Sciatic nerve (tissue), 2 donors: ENCODE measurements at places on chromosomes 4 and X.

- no peak for DNase-seq
Measured at GRCh38 chr4:4862665-4863482, 3.4 kb downstream of the MSX1 start.

GRCh38 chrX:15344106-15344505 lies 8.8 kb upstream of the PIGA start:
- DNase-seq: no peak

GRCh38 chrX:100939333-100939732 lies 10.6 kb upstream of the XKRX start:
- DNase-seq: no peak

- no peak for DNase-seq
Measured at GRCh38 chr4:40180356-40180755, 16.5 kb upstream of the RHOH start.

GRCh38 chrX:103658681-103659433 lies 27.6 kb downstream of the MORF4L2 start:
- no peak for DNase-seq

GRCh38 chrX:123185721-123186120 lies 1.6 kb downstream of the GRIA3 start:
- no peak for DNase-seq

GRCh38 chr4:40233227-40233626 lies 36.4 kb downstream of the RHOH start:
- DNase-seq: no peak

GRCh38 chr4:1250527-1250812 lies 1.5 kb upstream of the CTBP1 start:
- DNase-seq: peak; percentile 50

- no peak for DNase-seq
Measured at GRCh38 chr4:99824070-99824599, 7.5 kb downstream of the DAPP1 start.

DNA sequence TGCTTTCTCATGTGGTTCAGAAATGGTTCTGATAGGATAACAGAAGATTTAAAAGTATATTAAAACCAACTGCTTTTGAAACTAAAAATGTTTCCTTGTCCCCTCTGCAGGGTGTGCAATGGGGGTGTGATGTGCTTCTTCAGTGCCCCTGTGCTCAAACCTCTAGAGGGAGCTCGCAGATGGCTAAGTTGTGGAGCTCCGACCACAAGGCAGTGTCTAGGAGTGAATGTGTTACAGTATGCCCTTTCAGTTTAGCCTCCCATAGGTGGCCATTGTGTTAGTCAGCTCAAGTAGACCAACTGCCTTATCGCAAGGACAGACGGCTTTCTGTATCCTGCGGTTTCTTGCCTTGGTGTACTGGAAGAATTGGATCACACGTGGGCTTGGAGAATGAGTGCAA lies 130.5 kb downstream of the TENT5D start:
- no peak for DNase-seq

GRCh38 chrX:53256446-53257041 lies 24.8 kb downstream of the IQSEC2 start:
- DNase-seq: no peak

- DNase-seq: no peak
Measured at GRCh38 chr4:98162696-98163095, 19.4 kb upstream of the STPG2 start.

GRCh38 chr4:94933799-94934198 lies 176.0 kb downstream of the BMPR1B start:
- no peak for DNase-seq

DNA sequence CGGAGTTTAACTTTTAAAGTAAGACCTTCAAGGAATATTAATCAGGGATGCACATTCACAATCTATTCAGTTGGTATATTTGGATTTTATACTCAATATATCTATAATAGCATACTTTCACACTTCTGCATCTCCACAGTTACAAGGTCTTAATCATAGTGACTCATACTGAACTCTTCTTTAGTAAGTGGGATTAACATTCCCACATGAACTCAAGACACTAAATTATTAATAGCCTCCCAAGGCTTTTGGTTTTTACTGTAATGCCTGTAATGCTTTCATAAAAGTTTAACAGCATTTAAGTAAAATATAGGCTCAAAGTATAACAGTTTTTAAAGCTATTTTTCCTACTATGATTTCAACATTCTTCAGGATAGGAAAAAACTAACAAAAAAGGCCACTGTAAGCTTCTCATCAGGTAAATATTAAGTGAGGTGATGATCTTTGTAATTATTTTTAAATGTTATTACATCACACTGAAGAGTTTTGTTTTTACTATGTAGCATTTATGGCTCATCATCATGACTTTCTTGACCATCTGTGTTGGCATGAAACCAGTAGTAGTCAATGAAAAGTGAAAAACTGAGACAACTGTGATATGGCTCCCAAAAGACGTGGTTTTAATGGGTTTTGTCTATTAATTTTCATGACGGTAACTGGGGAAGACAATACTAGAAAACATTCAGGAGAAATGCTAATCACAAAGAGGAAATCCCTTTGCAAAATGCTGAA lies 91.5 kb upstream of the GALNT7 start:
- DNase-seq: no peak

- no peak for DNase-seq
Measured at GRCh38 chr4:37968747-37969146, 8.5 kb downstream of the PTTG2 start.
